CD4-positive, alpha-beta memory T cell (primary cell): ENCODE measurements at places on chromosomes 5 and 9. TPM values are rescaled to one million over a fixed set of nuclear protein-coding genes. Genes with fewer than 3 reads are reported as not detected.

GRCh38 chr5:125576822-125577221 lies 830.4 kb upstream of the ZNF608 start:
- no peak for DNase-seq

DNA sequence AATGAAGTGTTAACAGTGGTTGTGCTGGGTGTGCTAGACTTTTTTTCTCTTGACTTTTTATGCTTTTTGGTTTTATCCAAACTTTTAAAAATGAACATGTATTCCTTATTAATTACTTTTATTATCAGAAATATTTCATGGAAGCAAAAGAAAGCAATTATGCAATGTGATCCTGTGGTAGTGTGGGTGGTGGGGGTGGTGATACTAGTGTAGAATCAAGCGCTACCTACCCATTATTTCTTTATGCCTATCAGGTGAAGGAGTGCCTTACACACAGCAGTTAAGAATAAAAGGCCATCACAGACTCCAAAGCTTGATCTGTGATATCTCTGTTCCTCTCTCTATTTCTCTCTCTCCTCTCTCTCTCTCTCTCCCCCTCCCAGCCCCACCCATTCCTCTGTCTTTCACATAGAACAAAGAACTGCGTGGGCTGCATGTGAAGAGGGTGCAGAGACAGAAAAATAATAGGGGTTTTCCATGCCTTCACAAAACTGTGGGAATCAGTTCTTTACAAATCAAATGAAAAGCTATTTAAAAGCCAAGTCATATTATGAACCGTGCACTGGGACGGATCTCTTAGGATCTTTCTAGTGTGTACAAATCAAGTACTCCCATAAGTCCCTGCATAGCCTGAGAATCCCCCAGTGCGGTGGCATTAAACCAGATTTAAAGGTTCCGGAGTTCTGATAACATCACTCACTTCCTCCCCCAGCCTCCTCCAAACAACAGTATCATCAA lies 351.2 kb downstream of the RAB3C start:
- DNase-seq = peak; percentile 63

- DNase-seq = no peak
Measured at GRCh38 chr9:82865524-82865923, 197.4 kb downstream of the RASEF start.

DNA sequence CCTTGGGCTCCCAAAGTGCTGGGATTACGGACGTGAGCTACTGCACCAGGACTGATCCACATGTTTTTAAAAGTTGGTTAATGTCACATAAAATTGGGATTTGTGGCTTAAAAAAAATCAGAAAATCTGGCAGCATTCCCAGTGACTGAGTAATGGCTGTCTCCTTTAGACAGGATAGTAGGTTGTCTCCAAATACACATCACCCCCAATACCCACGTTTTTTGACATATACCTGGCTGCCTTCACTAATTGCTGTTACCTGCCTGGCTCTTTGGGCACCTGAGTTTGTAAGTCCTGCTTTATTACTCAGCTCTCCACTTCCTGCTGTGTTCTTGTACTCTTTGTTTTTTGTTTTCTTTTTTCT lies 84.8 kb downstream of the KDM4C start:
- no peak for DNase-seq

- DNase-seq = no peak
Measured at GRCh38 chr9:15453956-15454355, 31.3 kb downstream of the SNAPC3 start.

Gene GABRA1
- not detected for total RNA-seq

DNA sequence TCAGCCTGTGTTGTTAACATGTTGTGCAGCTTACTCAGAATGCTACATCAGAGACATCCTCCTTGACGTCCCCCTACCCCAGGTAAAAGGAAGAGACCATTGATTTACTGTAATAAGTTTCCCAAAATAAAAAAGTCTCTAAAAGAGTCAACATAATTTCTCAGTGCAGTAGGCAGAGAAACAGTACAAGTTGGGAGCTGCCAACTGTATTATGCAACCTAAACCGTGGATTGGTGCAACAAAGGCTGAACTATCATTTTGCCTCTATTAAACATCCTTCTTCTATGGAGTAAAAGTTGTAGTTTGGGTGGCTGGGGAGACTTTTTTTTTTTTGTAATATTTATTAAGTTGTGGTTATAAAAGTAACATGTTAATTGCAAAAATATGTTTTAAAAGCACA lies 208.0 kb downstream of the NR3C1 start:
- DNase-seq = no peak

GRCh38 chr5:96187309-96188027 lies 225.8 kb upstream of the ELL2 start:
- no peak for DNase-seq

DNA sequence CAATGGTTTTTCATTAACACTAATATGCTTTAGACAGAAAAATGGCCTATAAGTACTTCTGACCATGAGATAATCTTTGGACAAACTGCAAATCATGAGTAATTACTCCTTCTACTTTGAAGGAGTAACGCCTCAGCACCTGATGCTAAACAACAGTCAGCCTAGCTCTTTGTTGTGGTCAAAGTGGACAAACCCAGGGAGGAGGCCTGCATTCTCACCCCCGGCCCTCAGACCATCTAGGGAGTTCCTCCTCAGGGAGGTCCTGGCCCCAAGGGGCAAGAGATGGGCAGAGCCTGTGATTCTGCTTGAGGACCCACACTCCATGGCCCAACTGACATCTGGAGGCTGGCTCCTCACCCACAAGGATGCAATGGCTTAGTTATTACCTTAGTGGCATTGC lies 48.2 kb upstream of the ANGPTL2 start:
- no peak for DNase-seq

DNA sequence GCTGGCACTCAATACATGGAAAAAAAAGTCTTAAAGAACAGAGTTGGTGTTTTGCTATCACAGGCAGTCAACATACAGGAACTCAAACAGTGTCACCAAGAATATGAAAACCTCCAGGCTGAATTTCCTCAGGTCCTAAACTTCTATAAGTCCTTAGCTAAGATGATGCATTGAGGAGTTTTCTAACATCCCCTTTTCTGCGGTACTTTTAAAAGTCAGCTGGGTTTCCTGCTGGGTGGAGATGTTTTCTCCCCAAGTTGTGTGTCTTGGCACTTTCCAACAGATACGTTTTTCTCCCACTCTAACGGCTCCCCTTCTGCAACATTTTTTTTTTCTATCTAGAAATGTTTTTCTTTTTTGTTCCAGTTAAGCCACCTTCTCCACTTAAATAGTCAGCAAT lies 244.8 kb upstream of the HAPLN1 start:
- no peak for DNase-seq

Gene WHRN
- 10.1 TPM for total RNA-seq

Gene OLFML2A
- total RNA-seq = not detected

- no peak for DNase-seq
Measured at GRCh38 chr5:116157902-116158301, 73.1 kb downstream of the COMMD10 start.

- DNase-seq = no peak
Measured at GRCh38 chr5:7415587-7416535, 19.9 kb downstream of the ADCY2 start.

- peak; percentile 52 for DNase-seq
Measured at GRCh38 chr9:92947268-92948037, at the start of gene FGD3. Gene FGD3 (plus strand): TSS chr9:92947523. CDS start chr9:92976257, 28,734 bp downstream.

DNA sequence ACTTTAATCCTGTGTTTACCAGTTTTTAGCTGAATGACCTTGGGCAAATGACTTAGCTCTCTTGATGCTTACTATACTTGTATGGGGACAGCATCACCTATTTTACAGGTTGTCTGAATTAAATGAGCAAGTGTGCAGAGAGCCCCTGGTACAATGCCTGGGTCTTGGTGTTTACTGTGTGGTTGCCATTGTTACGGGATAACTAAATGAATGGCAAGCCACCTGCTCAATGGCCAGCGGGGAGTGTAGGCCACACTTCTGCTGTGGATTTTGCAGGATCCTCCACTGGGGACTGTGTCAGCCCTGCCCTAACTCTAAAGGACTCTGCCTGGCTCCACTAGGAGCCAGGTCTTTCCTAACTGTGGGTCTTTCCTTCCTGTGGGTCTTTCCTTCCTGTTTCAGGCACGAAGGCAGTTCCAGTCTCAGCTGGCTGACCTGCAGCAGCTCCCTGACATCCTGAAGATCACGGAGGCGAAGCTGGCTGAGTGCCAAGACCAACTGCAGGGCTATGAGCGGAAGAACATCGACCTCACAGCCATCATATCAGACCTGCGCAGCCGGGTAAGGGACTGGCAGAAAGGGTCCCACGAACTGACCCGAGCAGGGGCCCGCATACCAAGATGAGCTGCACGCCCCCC lies 10.3 kb upstream of the GLE1 start:
- no peak for DNase-seq

DNA sequence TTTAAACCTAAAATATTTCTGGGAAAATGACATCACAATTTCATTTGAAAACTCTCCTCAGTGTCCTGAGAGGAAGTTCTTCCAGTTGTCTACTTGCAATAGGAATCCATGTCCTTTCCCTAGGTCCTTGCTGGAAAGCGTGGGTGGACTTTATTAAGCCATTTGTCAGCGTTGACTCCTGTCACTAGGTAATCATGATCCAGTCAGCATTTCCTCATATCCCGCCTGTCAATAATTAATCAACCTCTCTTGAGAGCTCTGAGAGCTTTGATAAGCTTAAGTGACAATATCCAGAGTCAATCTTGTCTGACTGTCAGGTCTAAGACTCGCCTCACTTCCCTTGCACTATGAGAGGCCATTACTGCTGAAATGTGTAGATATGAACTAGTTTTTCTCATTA lies 107.2 kb upstream of the SLIT3 start:
- DNase-seq = no peak

- no peak for DNase-seq
Measured at GRCh38 chr5:87147441-87147840, 120.2 kb upstream of the RASA1 start.

GRCh38 chr9:97556721-97557605 lies 55.5 kb downstream of the TMOD1 start:
- DNase-seq = no peak

DNA sequence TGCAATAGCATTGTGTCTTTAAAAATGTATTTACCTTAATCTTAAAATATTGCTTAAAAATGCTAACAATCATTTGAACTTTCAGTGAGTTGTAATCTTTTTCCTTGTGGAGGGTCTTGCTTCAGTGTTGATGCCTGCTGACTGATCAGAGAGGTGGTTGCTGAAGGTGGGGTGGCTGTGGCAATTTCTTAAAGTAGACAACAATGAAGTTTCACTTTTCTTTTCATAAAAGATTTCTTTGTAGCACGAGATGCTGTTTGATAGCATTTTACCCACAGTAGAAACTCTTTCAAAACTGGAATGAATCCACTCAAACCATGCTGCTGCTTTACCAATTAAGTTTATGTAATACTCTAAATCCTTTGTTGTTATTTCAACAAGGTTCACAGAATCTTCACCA lies 50.8 kb downstream of the NR3C1 start:
- peak; percentile 26 for DNase-seq

Gene ALDH7A1
- total RNA-seq = 2.2 TPM

Gene DCANP1
- total RNA-seq = not detected

Gene MED22
- 42.8 TPM for total RNA-seq

Gene LPAR1
- total RNA-seq = not detected

DNA sequence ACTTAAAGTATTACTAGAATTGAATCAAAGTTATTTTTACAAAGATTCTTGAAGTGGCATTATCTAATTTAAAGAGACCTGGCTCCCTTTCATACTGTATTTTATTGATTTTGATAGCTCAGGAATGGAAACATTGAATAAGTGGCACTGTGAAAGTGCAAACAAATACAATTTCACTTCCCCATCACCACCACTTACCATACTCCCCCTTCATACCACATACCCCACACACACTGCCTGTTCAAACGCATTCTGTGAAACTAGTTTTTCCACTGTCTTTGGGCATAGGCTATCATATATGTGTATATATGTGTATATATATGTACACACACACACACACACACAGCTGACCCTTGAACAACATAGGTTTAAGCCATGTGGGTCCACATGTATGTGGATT lies 62.1 kb upstream of the ATG10 start:
- no peak for DNase-seq

Gene PTCD2
- total RNA-seq = 12.0 TPM

DNA sequence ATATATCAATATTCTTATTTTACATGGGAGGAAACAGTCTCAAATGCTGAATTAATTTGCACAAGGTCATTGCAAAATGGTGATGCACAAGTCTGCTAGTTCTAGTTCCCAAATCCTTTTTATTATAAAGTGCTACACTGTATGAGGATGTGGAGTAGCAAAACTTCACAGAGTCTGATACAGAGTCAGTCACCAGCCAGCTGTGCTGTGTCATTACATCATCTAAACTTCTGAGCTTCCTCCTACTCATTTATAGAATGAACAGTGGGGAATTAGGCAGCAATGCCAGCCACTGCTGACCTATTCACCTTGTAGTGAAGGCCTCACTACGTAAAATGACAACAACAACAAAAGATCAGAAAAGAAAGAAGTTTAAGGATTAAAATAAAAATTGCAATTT lies 357.8 kb downstream of the TMEM167A start:
- no peak for DNase-seq

Gene INSYN2B
- not detected for total RNA-seq

GRCh38 chr9:127183814-127184582 lies 61.6 kb upstream of the ANGPTL2 start:
- DNase-seq = no peak

GRCh38 chr5:36305571-36306326 lies 4.0 kb upstream of the RANBP3L start:
- no peak for DNase-seq

Gene NR5A1
- not detected for total RNA-seq

GRCh38 chr9:121598965-121599871 lies 52.2 kb upstream of the DAB2IP start:
- DNase-seq = no peak

Gene FAM151B
- 0.47 TPM for total RNA-seq

DNA sequence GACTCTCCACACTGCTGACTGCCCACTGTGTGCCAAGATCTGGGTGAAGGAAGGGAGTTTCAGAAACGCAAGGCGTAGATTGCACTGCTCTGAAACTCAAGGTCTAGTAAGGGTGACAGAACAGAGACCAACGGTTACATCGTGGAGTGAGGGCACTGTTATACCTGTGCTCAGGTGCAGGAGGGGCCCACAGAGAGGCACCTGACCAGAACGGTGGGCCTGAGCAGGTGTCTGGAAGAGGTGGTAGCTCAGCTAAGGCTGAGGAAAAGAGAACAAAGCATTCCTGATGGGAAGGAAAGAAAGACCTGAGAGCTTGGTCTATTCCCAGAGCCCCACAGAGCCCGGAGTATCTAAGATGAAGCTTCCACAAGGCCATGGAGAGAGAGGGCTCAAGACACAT lies 267.2 kb downstream of the MED10 start:
- DNase-seq = no peak

GRCh38 chr9:137967280-137967953 lies 89.8 kb downstream of the CACNA1B start:
- DNase-seq = no peak

- DNase-seq = no peak
Measured at GRCh38 chr9:124078641-124079040, 67.1 kb downstream of the LHX2 start.

DNA sequence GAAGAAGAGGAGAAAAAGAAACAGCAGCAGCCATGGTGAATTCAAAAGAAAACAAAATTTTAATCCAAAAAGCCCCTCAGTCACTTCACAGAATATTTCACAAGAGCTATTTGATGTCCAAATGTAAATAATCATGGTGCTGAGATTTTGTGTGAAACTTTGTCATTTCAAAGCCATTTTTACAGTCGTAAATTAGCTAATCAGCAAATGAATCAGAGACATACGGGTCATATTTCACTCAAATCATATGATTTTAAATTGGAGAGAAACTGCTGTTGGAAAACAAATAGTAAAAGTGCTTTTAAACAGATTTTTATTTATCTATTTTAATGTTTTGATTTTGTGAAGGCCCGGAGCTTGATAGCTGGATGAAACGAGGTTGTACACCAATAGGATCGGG lies 101.4 kb upstream of the SMIM23 start:
- no peak for DNase-seq
